ENCODE measurements at places on chromosomes 3 and 15.

- no peak for DNase-seq
Observed at GRCh38 chr3:4634894-4635293, 141.7 kb downstream of the ITPR1 start.

DNA sequence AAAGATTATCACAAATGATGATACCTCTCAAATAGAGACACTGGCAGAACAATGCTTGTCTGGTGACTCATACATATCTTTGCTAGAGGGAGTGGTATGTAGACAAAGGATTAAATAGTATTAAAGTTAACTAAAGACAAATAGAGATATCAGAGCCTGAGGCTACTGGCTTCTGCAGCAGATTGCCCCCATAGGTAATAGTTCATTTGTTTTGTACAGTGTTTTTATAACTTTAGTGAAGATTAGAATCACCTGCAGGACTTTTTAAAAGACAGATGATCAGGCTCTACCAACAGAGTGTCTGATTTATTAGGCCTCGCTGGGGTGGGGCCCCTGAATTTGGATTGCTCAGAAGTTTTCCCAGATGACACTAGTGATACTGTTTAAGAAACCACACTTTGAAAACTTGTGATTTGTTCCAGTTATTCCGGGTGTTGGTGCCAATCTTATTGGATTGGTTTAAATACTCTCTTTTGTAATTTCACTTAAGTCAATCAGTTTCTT lies 96.4 kb downstream of the NAALADL2 start:
- DNase-seq: no peak

DNA sequence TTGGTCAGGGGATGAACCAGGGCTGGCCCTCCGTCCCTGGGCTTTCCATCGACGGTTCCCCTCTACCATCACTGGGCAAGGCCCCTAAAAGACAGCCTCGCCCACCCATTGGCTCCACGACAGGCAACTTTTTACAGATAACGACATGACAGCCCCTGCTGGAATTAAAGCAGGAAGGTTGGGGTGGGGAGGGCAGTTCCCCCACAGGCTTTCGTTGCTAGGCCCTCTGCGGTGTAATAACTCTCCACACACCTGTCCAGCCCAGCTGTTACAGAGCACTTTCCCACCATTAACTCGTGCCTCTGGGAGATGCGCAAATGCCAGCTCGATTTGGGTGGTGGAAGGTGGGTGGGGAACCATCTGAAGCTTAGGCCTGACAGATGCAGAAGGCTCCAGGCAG lies 264.2 kb upstream of the TLE3 start:
- no peak for DNase-seq

- no peak for DNase-seq
Observed at GRCh38 chr3:194812176-194812575, 126.5 kb downstream of the FAM43A start.

- DNase-seq: no peak
Observed at GRCh38 chr15:66707310-66708082, 5.5 kb downstream of the SMAD6 start.

- no peak for DNase-seq
Observed at GRCh38 chr3:150897592-150897991, 7.6 kb downstream of the MINDY4B start.

DNA sequence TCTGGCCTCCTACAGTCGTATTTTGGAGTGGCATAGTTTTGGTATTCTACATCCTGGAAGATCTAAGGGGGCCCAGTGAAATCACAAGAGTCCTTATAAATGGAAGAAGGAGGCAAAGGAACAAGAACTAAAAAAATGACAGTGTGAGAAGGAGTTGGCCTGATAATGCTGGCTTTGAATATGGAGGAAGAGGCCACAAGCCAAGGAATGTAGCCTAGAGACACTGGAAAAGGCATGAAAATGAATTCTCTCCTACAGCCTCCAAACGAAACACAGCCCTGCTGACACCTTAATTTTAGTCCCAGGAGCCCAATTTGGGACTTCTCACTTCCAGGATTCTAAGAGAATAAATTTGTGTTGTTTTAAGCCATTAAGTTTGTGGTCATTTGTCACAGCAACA lies 54.6 kb upstream of the LIPC start:
- no peak for DNase-seq

GRCh38 chr15:99614749-99615288 lies 49.0 kb downstream of the MEF2A start:
- DNase-seq: no peak

DNA sequence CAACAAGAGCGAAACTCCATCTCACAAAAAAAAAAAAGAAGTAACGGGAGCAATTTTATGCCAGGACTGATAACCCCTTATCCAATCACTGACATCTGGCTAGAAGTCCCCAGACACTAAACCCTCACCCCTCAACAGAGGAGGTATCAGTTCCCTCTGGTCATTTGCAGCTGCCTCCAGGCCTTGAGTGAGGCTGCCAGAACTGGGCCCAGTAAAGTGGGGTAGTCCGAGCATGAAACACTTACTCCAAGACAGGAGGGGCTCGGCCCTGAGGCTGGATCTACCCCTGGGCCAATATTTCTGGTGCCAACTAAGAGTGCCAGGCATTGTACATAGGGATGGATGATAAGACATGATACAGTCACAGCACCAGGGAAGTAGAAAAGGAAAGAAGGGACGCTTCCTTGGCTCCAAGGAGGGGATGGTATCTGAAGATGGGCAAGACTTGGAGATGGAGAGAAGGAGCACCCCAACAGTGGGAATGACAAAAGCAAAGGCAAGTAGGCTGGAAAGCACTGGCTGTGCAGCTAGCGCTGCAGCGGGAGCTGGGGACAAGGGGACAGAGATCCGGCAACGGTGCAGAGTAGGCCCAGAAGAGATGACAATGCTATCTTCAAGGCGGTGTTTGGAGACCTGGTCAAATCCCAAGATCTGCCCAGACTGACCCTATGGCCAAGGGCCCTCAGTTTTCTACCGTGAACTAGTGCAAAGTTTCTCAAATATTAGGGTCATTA lies 2.2 kb downstream of the XXYLT1 start:
- DNase-seq: no peak

DNA sequence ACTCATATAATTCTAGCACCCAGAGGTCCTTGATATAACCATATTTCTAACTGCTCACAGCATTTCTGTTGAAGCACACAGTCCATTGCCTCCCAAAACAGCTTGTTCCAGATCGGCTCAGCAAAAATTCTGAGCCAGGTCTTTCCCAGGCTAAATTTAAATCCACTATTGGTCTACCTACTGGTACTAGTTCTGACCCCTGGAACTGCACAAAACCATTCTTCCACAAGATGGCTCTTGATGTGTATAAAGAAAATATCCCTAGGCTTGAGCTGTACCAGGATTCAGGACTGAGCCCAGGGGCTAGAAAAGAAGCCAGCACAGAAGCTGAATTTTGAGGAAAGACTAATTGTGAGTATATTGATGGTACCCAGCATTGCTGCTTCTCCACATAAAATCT lies 75.4 kb upstream of the ABHD17C start:
- DNase-seq: no peak

- no peak for DNase-seq
Observed at GRCh38 chr3:60238550-60238949, 1012.7 kb downstream of the FHIT start.

GRCh38 chr3:7915356-7915755 lies 586.3 kb upstream of the LMCD1 start:
- DNase-seq: no peak

DNA sequence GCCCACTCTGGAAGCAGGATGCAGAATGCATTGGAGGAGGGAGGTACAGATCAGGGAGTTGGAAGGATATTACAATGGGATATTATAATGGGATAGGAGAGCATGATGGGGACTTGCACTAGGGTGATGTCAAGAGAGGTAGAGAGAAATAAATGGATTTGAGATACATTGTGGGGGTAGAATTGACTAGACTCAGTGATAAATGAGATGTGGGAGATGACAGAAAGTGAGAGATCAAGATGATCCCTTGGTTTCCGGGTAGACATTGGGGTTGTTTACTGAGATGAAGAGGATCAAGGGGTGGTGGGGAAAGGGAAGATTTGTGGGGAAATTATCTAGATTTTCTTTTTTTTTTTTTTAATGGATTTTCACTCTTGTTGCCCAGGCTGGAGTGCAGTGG lies 42.7 kb downstream of the BFSP2 start:
- no peak for DNase-seq

DNA sequence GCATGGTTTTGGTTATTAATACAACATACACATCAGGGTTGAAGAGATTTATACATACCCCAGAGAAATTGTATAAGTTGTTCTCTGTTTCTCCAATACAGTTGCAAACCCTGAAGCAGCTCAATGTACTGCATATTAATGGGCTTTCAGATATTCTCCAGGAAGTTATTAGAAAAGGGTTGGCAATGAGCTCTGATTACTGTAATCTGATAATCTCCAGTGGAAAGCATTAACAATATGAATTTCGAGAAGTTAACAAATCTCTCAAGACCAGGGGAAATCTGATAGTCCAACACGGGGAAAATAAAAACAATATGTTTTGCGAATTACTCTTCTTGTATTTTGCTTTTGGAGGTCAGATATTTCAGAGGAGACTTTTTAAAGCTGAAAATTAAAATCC lies 950.1 kb downstream of the TBL1XR1 start:
- DNase-seq: no peak

- no peak for DNase-seq
Observed at GRCh38 chr15:65414841-65415621, 7.7 kb downstream of the IGDCC4 start.

DNA sequence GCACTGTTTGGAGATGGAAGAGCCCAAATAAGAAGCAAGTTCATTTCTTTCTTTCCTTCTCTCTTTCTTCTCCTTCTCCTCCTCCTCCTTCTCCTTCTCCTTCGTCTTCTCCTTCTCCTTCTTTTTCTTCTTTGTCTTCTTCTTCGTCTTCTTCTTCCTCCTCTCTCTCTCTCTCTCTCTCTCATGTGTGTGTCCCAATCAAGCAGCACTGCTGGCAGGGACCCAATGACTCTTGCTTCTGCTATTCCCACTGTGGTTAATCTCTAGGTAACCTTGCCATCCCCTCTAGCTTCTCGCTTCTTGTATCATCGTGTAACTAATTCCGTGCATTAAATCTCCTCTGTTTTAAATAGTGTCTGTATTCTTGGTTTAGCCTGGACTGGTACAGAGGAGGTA lies 26.1 kb upstream of the ZNF280D start:
- no peak for DNase-seq

- DNase-seq: peak; percentile 5
Observed at GRCh38 chr15:36501063-36501678, 78.3 kb upstream of the CDIN1 start.

GRCh38 chr3:120280566-120280965 lies 4.5 kb downstream of the GPR156 start:
- DNase-seq: no peak

DNA sequence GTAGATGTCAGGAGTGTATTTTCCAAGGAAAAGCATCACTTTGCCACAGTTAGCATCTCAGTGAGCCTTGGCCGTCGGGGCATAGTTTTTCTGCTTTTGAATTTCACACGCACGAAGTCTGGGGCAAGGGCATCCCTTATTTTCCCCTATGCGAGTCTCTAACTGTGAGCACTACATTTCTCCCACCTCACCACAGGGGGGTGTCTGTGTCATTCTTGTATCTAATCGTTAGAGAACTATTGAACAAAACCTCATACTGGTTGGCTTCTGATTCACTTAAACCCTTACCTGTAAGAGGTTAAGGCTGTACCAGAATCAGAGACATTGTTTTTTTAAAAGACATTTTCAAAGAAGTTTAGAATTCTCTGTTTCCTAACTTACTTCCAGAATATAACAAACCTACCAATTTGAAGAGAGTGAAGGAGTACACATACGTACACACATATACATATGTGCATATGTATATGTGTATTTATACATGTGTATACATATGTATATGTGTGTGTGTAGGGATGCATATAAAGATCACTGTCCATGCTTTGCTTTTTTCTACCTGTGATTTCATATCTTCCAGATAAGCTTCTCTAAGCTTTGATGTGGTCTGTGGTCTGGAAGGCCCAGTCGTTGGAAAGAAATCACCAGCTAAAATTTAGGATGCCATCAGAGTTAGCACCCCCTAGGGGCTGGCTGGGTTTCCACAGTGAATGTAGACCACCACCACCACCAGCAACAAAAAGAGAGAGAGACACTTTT lies 49.4 kb downstream of the MYZAP start:
- no peak for DNase-seq

GRCh38 chr3:190058521-190059241 lies 62.0 kb downstream of the P3H2 start:
- no peak for DNase-seq

- DNase-seq: no peak
Observed at GRCh38 chr3:193585530-193585929, 7.5 kb upstream of the OPA1 start.

- no peak for DNase-seq
Observed at GRCh38 chr3:62144482-62144881, 228.9 kb downstream of the FEZF2 start.

DNA sequence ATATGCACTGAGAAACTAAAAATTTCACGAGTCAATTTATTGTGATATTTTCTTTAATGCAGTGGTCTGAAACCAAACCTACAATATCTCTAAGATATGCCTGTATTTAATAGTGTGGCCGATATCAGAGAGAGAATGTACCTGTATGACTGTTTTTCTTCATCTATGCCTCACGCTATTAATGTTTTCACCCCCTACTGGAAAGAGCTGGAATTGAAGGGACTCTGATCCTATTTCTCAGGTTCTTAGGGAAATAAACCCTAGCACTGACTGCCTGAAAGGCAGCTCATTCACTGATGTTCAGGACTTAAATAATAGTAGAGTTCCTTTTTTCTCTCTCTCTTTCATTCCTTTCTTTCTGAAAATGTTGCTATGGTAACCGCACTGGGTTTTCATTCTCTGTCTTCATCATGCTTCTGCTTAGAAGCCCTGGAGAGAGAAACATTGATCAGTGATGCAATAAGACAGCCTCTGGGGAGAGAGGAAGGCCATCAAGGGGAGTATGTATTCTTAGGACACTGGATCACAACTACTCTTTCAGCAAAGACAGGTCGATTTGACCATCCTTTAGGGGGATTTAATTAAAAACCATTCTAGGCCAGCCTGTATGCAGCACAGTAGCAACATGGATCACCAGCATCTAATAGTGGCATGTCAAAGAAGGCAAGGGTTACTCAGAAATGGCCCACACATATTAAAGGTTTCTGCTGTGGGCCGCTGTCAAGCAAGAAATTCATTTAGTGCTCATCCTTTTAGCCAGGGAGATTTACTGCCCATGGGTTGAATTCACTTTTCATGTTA lies 1135.7 kb downstream of the IGSF11 start:
- DNase-seq: no peak

DNA sequence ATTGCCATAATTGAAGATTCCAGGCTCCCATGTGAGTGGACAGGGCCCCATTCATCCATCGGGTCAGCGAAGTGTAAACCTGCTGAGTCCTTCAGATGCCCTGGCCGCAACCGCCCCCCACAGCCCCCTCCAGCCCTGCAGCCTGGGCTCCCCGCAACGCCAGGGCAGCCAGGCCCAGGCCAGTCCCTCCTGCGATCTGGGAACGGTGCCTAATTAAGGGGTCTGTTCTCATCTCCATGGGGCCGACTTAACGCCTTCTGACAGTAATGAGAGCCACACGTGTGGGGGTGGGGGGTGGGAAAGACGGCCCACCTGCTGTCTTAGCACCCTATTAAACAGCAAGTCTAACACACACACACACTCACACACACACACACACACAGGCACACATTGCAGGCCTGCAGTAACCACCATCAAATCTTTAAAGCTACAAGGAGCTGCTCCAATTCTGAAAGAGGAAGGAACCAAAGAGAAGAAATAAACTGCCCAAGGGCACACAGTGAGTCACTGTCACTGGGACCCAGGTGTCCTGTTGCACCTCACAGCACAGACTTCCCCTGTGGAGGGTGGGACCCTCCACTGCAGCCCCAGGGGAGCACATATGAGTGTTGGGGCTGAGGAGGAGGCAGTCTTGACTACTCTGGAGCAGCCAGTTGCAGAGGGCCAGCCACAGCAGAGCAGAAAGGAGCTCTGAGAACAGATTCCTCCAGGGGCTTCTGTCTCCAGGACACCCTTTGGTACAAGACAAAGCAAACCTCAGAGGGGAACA lies 31.8 kb upstream of the HES1 start:
- DNase-seq: peak; percentile 40
